ENCODE measurements at places on chromosomes 2 and 18. TPM values are rescaled to one million over a fixed set of nuclear protein-coding genes. Genes with fewer than 3 reads are reported as not detected.

DNA sequence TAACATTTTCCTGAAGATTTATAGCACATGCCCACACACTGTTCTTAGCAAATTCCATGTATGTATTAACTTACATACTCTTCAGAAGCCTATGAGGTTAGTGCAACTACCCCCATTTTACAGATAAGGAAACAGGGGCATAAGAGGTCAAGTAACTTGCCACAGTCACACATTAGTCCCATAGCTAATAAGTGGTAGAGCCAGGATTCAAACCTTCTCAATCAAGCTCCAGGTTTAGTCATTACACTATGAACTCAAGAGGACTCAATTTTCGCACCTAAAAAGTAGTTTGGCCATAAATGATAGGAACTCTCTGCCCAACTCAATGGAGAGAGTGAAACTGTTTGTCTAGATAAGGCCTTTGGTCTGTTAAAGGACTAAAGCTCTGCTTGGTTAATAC lies 9.7 kb upstream of the RIF1 start:
- no peak for DNase-seq
- H3K27me3 ChIP-seq, result peaks cover 7% of the 10 kb centered on the region
- H3K27ac ChIP-seq, result no peak overlapping the region
- H3K4me3 ChIP-seq, result no peak overlapping the region

SLC8A1 gene
- 3.4 TPM for total RNA-seq

DNA sequence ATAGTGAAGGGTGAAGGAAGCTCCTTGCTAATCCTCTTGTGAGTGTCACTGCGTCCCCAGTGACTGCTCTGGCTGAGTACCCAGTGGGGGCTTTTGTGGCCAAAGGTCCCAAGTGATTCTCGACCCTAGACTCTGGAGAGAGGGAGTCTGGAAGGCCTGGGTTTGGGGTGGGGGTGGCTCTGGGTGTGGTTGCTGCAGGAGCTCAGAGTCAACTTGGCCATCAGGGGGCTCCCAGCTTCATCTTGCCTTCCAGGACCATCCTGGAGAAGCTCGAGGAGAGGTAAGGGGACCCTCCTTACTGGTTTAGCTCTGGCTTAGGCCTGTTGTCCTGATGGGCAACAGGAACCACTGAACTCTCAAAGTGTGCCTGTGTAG lies 592 bp downstream of the PSD4 start:
- peaks cover 68% of the 10 kb centered on the region for H3K4me1 ChIP-seq
- H3K4me3 ChIP-seq, result peak overlapping the region; percentile 88
- peaks cover 65% of the 10 kb centered on the region for H3K36me3 ChIP-seq
- H3K27me3 ChIP-seq, result no peaks in the 10 kb centered on the region
- H3K27ac ChIP-seq, result peak overlapping the region; percentile 92

MARCHF4 gene
- total RNA-seq, result not detected

DNA sequence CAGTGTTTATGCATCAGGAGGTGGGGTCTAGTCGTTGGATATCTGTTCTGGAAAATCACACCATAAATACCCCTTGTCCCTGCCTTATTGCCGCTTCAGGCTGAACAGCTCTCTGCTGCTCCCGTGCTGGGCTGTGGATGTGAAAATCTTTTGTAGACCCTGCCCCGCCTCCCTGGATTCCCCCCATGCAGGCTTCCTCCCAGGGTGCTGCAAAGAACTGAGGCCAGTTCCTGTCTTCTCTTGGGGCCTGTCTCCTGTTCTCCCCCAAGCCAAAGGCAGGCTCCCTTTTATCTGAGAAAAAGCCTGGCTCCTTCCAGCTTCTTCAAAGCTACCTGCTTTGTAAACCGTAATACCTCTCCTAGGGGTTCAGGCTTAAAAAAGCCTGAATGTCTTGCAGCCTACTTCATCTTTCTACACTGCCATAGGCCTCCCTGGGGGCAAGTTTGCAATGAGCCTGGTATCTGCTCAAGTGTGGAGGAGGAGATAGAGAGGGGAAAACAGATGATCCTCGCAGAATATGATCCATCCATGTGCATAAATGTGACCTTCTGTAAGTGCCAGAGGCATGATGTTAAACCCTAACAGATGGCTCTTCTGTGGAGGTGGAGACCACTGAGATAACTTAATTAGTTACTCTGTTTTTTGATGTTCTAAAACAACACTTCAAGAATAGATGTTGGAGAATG lies 55.3 kb downstream of the VWA3B start:
- H3K36me3 ChIP-seq, result no peaks in the 10 kb centered on the region
- H3K27me3 ChIP-seq, result peaks cover 3% of the 10 kb centered on the region
- DNase-seq, result no peak
- no peaks in the 10 kb centered on the region for H3K4me1 ChIP-seq
- H3K27ac ChIP-seq, result no peak overlapping the region

GRCh38 chr18:10838553-10838952 lies 310.8 kb downstream of the PIEZO2 start:
- no peaks in the 10 kb centered on the region for H3K36me3 ChIP-seq
- DNase-seq, result peak; percentile 8
- H3K27me3 ChIP-seq, result no peaks in the 10 kb centered on the region
- H3K4me3 ChIP-seq, result no peak overlapping the region

STK36 gene
- total RNA-seq, result 21.3 TPM

DNA sequence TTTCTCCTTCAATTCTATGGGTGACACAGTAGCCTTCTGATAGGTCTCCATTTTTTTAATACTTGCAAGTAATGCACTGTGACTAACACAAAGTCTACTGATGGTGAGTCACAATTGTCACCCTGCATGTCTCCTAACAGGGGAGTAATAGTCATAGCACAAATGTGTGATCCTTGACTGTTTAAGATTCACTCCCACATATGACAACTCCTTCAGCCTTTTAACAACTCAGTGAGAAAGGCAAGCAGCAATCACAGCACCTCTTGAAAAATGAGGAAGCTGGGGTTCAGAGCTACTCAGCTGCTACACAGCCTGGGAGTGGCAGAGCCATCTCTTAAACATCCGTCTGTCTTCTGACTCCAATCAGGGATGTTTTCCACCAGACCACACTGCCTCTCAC lies 63.8 kb downstream of the EHD3 start:
- no peak overlapping the region for H3K27ac ChIP-seq
- no peak for DNase-seq
- H3K36me3 ChIP-seq, result no peaks in the 10 kb centered on the region
- peaks cover 3% of the 10 kb centered on the region for H3K4me1 ChIP-seq
- H3K27me3 ChIP-seq, result peaks cover 27% of the 10 kb centered on the region

DNA sequence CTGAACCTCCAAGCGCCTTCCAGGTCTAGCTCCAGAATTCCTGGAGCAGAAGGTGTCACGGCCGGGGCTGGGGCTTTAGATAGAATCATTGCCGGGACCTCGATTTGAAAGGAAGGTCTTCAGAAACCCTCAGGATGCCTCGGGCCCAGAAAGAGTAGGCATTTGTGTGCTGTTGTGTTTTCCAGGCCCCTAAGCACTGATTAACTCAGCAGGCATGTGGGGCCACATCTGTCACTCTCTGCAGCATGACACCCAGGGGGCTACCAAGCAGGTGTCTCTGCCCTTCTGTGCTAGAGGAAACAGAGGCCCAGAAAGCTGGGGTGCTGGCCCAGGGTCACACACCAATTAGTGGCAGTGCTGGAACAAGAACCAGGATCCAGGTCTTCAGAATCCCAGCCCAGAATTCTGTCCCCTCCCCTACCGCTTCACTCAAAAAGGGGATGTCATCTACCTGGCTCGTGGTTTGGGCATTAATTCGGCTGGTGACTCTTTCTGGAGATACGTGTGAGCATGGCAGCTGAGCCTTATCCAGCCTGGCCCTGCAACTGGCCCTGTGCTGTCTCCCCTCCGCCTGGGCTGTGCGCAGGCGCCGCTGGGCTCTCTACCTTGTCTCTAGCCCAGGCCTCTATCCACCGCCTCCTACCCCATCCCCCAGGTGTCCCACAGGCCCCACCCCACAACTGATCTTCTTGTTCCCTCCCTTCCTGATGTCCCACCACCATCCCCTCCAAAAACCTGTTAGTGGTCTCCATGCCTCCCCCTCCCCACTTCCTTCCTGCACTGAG lies 245.4 kb downstream of the ATAD2B start:
- no peak for DNase-seq
- H3K4me3 ChIP-seq, result no peak overlapping the region
- no peaks in the 10 kb centered on the region for H3K36me3 ChIP-seq

DNA sequence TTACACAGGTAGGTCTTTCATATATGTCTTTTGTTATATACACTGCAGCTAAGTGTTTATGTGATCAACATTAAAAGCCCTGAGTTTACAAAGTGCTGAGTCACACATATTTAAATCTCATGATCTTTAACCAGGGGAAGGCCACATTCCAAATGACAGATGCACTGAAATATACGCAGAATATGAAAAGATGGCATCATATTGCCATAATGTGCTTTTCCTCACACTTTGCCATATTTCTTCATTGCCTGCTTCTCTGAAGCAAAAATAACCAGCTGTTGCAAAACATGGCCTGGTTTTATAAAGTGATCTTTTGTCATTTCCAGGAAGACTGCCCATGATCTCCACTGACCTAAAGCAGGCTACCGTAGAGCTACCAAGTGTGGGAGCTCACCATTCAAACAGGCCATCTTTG lies 93.5 kb upstream of the MAPRE2 start:
- no peak for DNase-seq
- no peak overlapping the region for H3K4me3 ChIP-seq
- peaks cover 14% of the 10 kb centered on the region for H3K27me3 ChIP-seq
- no peaks in the 10 kb centered on the region for H3K4me1 ChIP-seq

DNA sequence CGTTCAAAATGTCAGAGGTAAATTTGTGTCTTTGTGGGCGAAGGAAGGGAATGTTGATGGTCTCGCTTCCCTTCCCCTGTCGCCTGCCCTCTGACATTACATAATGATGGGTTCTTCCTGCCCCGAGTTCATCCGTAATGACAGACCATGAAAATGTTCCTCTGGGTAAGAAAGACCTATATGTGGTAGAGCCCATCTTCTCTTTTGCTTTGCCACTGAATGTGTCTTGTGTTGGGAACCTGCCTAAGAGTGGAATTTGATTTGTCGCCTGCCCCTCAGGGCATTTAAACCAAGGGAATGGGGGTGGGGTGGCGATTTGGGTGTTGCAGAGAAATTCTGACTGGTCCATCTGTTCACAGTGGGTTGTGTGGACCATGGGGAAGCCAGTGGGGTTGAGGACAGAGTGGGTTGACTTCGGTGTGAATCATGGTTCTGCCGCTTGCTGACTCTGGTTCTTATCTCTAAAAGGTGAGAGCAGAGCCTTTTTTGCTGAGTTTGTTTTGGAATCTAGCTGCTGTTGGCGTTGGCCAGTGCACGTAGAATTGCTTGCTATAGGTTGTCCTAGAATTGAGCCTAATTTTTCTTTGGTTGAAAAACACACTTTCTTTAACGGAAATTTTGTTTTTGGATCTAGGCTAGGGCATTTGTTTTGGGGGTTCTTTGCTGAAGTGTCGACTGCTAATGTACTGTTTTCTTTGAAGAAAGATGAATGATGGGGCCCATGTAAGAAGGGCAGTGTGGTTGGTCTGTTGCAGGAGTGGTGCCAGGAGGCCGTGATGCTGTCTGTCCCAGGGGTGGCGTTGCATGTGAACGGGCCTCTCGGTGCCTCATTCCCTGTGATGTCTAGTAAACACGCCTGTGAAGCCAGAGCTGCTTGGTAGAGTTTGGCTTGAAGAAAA lies 1.3 kb downstream of the INPP4A start:
- peak overlapping the region; percentile 91 for H3K27ac ChIP-seq
- H3K4me3 ChIP-seq, result peak overlapping the region; percentile 89
- peak; percentile 81 for DNase-seq
- H3K4me1 ChIP-seq, result peaks cover 47% of the 10 kb centered on the region
- H3K27me3 ChIP-seq, result no peaks in the 10 kb centered on the region

GRCh38 chr2:156803243-156803642 lies 367.1 kb downstream of the GPD2 start:
- H3K27me3 ChIP-seq, result peaks cover 10% of the 10 kb centered on the region
- H3K4me1 ChIP-seq, result peaks cover 3% of the 10 kb centered on the region
- DNase-seq, result no peak

GPR17 gene
- not detected for total RNA-seq

DNA sequence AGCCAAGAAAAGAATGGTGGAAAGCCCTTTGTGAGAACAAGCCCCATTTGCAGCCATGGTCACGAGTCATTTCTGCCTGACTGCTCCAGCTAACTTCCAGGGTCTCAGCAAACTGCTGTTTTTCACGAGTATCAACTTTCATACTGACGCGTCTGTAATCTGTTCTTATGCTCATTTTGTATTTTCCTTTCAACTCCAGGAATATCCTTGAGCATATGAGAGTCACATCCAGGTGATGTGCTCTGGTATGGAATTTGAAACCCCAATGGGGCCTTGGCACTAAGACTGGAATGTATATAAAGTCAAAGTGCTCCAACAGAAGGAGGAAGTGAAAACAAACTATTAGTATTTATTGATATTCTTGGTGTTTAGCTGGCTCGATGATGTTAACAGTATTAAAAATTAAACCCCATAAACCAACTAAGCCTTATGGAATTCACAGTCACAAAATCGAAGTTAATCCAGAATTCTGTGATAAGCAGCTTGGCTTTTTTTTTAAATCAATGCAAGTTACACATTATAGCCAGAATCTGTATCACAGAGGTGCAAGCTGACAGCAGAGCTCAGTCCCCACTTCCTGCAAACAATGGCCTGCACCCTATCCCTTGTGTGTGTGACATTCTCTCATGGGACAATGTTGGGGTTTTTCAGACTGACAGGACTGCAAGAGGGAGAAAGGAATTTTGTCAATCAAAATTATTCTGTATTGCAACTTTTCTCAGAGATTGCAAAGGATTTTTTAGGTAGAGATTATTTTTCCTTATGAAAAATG lies 26.1 kb downstream of the SLC14A1 start:
- no peak overlapping the region for H3K4me3 ChIP-seq
- H3K27me3 ChIP-seq, result peaks cover 11% of the 10 kb centered on the region
- no peaks in the 10 kb centered on the region for H3K36me3 ChIP-seq
- no peak for DNase-seq

DNA sequence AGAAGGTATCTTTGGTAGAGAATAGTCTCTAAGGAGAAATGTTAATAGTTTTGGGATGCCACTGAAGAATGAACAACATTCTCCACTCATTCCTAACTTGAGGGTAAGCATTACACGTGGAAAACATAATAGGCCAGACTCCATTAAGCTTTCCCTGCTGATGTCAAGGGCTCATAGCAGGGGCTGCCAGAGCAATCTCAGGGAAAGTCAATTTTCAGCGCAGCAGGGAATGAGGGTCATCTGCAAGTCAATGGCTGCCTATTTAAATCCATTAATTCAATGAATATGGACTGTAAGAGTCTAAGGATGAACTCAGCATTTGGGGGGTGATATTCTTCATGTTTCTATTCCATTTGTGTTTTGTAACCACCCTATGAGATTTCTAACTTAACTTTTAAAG lies 144.2 kb upstream of the ARL4C start:
- no peak for DNase-seq
- no peaks in the 10 kb centered on the region for H3K4me1 ChIP-seq
- no peaks in the 10 kb centered on the region for H3K27me3 ChIP-seq
- H3K27ac ChIP-seq, result no peak overlapping the region
- no peak overlapping the region for H3K4me3 ChIP-seq
- no peaks in the 10 kb centered on the region for H3K36me3 ChIP-seq

Measured in activated CD4-positive, alpha-beta T cell treated with anti-CD3 and anti-CD28 coated beads, Interleukin-2, amount 10 ng/mL, durations not matched to agents 24 days and 14 days (primary cell).